Right atrium auricular region (tissue), 2 donors: ENCODE measurements at places on chromosomes 7 and 10. TPM values are rescaled to one million over a fixed set of nuclear protein-coding genes. Genes with fewer than 3 reads are reported as not detected.

DNA sequence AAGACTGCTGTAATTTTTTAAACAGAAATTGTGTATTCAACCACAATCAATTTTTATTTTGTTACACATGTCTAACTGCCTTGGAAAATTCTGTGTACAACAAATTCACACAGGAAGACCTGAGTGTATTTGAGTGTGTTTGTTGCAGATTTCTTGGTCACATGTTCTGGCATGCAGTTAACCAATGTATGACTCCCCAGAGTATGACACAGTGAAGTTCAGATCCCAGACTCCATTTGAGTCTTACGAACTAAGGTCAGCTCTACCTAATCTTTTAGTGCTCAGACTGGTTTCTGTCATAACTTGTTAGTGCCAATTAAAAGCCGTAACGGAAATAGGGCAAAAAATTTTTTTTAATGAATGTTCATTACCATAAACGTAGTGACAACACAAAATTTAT lies 5.8 kb downstream of the GNAI1 start:
- no peak for DNase-seq

Gene PTF1A
- not detected for total RNA-seq

Gene GATA3
- total RNA-seq = 1.4 TPM

- no peak for DNase-seq
Measured at GRCh38 chr10:89502549-89502948, 32.8 kb downstream of the SLC16A12 start.

DNA sequence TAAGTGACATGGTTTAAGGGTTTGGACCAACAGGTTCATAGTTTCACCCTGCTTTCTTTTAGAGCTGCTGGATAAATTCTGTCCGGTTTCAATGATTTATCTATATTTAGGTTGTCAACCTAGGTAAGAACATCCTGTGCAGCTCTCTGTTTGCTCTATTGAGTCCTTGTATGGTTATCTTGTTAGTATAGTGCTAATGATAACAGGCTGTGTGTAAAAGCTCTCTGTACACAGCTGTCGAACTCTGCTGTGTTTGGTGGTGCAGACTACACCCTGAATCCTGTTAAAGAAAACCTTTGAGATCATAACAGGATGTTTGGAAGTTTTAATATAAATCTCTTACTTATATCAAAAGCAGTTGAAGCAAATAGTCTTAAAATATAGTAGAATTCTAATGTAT lies 219.2 kb downstream of the SDK1 start:
- DNase-seq = no peak

DNA sequence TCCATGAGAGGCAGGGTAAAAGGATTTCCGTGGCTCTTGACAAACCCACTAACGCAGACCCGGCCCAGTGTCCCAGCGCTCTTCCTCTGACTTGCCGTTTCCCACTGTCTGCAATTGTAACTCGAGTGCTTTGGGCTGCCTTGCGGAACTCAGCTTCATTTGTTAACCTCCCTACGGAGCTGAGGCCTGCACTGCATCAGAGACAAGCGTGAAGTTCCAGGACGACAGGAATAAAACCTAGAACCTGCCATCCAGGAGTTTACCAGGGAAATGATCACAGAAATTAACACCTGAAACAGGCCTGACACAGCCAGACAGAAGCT lies 76.2 kb downstream of the SFMBT2 start:
- DNase-seq = no peak

Gene ADAM12
- total RNA-seq = 0.71 TPM

DNA sequence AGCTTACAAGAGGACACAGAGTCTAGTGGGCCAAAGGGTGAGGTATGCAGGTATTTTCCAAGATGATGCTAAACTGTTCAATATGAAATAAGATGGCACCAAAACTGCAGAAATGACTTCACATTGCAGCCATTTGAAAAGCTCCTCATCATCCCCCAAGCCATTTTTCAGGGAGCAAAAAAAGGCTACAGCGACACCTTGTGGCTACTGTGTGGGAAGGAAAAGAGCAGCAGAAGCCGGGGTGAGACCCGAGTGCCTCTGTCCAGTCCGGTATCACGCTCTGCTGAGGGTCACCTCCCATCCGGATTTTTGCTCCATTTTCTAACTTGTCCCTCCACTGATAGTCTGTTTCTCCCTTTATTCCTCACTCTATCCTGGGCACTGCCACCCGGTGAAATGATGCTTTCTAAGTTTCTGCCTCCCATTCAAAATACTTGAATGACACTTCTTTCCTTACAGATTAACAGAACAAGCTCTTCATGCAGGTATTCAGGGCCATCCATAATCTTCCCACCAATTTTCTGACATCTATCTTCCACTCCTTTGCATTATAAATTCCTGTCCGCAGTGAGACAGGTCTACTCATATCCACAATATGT lies 220.2 kb downstream of the DGKI start:
- no peak for DNase-seq

- no peak for DNase-seq
Measured at GRCh38 chr10:122159141-122159970, 111.7 kb upstream of the BTBD16 start.
